ENCODE measurements at places on chromosomes 3 and 15.

DNA sequence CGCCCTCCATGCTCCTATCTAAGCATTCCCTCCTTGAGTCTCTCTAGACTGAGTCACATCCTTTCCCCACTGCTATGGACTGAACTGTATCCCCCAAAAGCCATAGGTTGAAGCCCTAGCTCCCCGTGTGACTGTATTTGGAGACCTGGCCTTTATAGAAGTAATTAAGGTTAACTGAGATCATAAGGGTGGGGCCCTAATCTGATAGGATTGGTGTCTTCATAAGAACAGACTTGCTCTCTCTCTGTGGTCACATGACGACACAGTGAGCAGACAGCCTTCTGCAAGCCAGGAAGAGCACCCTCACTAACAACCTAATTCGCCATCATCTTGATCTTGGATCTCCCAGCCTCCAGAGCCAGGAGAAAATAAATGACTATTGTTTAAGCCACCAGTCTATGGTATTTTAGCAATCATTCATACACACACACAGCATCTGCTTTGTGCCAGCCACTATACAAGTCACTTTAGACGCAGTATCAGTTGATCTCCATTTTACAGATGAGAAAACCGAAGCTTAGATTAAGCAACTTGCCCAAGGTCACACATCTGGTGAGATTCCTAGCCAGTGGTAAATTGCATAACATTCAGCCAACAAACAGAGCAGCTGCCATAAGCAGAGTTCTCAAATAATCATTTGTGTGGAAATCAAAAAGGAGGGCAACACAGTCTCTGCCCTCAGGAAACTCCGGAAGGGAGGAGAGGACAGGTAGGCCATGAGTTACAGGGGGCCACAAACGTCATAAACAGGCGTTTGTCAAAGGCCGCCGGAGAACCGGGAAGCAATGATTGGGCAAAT lies 66.3 kb upstream of the HES1 start:
- no peak for DNase-seq

- DNase-seq, result no peak
Observed at GRCh38 chr3:87856126-87856525, 202.7 kb downstream of the CGGBP1 start.

- no peak for DNase-seq
Observed at GRCh38 chr3:32143849-32144757, 37.7 kb downstream of the GPD1L start.

- DNase-seq, result peak; percentile 56
Observed at GRCh38 chr3:195906865-195907683, 1.3 kb downstream of the TNK2 start.

- DNase-seq, result no peak
Observed at GRCh38 chr15:51263726-51264125, 74.7 kb downstream of the CYP19A1 start.

DNA sequence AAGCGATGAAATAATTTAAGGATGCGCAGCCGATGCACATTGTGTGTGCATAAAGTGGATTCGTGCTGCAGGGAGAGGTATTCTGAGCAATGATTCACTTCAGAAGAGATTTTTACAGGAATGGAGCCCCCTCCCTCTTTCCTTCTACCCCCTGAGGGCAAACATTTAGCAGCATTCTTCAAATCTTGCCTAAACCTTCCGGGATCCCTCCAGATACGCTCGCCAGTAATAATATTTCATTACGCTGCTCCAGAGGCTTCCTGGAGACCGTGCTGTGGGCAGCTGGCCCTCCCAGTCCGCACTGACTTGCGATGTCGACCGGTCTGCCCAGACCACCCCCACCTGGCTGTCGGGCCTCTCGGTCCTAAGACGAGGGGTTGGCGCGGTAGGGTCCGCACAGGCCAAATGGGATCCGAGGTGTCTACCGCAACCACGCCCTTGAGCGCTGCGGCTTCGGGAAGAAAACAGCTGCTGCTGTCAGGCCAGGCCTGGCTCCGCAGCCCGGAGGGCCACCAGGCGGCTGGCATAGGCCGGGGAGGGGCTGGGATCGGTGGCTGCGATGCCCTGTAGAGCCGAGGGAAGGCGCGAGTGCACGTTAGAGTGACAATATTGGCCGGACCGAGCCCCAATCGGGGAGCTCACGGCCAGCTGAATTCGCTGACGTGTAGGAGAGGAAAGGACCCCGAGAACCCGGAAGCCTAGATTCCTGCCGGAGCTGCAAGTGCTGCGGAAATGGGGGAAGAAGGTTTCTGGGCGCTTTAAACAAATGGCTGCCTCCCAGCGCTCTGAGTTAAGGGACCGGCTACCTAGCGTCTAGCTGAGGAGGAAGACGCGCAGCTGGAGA lies 14.3 kb downstream of the ZIC4 start:
- no peak for DNase-seq

- DNase-seq, result no peak
Observed at GRCh38 chr3:24588629-24589512, 94.2 kb upstream of the THRB start.

- no peak for DNase-seq
Observed at GRCh38 chr15:78004919-78005634, 72.4 kb downstream of the TBC1D2B start.

GRCh38 chr3:42639192-42639591 lies 14.3 kb upstream of the ZBTB47 start:
- DNase-seq, result no peak

DNA sequence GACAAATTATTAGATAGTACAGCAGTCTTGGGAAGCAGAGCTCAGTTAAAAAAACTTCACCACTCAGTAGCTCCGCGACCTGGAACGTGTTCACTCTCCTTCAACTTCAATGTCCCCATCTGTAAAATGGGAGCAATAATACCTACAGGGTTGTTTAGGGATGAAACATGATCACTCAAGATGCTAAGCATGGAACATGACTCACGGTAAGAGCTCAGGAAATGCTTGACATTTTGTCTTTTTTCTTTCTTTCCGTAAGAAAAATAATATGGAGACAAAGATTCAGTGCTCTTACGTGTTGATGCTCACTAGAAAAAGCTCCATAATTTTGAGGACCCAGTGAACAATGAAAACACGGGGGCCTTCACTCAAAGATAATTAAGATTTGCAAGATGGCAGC lies 606.7 kb upstream of the MDFIC2 start:
- no peak for DNase-seq

GRCh38 chr3:77524463-77524862 lies 484.6 kb downstream of the ROBO2 start:
- no peak for DNase-seq

DNA sequence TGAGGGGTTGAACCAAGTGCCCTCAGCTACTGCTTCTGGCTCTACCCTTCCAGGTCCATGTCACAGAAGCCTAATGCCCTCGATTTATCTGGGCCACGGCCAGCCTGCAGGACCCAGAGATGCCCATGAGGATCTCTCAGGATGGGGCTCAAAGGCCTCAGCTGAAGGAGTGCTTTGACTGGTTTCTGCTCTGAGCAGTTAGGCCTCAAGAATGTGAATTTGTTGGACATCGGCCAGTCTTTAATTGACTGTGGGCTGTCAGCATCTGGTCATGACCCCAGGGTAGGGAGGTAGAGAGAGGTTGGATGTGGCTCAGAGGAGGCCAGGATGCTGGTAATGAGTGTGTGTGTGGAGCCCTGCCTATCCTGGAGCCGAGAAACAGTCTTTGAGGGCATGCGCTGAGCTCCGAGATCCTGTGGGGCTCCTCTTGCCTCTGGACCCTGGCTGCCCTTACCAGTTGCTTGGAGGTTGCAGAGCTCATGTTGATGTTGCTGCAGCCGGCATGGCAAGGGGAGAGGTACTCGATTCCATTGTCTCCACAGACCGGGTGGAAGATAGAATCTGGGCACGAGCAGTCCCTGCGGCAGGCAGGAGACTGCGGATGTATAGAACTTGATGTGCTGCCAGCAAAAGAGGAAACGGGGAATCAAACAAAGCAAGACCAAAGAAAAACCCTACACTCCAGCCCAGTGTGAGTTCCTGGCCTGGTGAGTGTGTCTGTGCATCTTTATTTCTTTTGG lies 49.1 kb upstream of the RAB6B start:
- no peak for DNase-seq

DNA sequence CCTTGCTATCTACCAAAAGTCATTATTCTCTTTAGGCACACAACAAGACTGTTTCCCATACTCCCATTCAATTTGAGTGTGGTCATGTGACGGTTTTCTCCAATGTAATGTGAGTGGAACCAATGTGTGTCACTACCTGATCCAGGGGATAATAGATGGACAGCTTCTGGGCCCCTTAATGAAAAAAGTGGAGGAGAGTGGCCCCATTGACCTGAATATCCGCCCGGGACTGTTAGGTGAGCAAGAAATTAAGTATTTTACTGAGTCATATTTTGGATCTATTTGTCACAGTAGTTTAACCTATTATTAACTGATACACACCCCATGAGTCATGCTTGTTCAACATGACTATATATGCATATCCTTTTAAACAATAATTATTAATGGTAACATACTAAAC lies 15.1 kb upstream of the ARID3B start:
- DNase-seq, result no peak

- no peak for DNase-seq
Observed at GRCh38 chr3:27639271-27639670, 82.9 kb downstream of the EOMES start.

DNA sequence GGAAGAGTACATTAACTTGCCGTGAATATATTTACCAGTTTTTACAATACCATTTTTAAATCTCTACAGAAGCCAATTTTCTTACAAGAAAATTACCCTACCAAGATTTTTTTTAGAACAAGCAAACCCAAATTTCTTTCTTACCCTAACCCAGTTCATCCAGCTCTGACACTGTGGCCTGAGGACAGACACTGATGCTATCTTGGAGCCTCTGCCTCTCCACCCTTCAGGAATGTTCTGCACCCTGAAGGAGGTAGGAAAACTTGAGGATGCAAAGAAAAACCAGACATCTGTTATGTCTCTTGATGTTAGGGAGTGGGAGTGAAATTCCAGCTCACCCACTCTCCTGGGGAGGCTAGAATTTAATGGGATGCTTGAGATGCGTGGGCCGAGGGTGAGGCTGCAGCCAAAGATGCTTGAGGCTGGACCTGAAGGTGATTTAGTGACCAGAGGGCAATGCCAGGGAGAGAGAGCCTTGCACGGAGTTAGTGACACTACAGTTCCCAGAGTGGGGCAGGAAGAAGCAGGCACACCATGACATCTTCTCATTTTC lies 69.9 kb downstream of the LIPC start:
- no peak for DNase-seq

DNA sequence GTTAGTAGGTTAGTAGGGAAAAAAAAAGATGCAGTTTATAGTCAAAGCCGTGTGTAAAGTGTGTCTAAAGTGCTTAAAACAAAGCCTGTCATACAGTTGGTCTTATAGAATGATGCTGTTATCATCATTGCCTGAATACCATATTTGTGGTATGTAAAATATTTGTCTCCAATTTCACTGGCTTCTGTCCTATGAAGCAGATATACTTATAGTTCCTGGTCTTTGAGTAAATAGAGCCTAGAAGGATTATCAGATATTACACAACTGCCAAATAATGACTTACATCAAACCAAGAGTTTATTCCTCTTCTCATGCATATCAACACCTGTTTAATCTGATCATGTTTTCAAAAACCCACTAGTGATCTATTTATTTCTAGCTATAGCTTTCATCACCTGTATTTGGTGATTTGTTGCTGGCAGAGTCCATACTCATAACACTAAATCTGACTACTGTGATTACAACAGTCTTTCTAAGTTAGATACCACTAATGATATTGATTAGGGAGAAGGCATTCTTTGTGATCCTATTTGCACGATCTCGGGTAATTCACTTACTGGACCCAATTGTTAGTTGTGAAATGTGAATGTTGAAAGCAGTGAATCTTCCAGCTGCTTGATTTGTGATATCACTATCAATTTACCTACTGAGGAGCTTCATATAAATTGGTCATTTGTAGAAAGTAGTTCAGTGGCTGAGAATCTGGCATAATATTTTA lies 413.7 kb downstream of the LPP start:
- no peak for DNase-seq

DNA sequence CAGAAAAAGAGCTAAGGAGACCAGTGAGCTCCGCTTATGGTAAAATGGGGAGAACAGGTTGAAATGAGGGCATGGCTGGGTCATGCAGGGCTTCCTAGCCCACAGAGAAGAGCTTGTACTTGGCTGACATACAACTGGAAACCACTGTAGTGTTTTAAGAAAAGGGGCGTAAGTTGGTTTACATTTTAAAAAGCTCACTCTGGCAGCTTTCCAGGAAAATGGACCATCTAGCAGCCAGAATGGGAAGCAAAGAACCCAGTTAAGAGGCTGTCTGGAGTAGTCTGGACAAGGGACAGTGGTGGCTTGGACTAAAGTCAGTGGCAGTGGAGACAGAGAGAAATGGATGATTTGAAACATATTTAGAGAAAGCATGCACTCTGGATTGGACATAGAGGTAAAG lies 1.9 kb downstream of the MORC1 start:
- DNase-seq, result no peak

DNA sequence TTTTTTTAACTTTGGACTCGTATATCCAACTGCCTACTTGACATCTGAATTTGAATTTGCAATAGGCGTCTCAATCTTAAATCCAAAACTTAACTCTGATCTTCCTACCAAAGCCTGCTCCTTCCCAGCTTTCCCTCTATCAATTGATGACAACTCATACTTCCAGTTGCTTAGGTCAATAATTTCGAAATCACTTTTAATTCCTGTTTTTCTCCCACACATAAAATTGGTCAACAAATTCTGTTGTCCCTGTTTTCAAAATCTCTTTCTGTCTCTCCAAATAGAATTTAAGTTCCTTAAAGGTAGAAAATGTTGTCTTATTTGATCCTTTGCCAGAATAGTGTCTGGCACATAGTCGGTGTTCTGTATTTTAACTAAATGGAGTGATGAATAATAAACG lies 332.4 kb downstream of the SATB1 start:
- DNase-seq, result no peak

- DNase-seq, result no peak
Observed at GRCh38 chr3:106930086-106930485, 447.2 kb upstream of the CCDC54 start.

GRCh38 chr3:22170370-22170769 lies 419.4 kb upstream of the ZNF385D start:
- DNase-seq, result no peak

- DNase-seq, result no peak
Observed at GRCh38 chr15:90654233-90655136, 62.7 kb upstream of the BLM start.

- DNase-seq, result no peak
Observed at GRCh38 chr15:62063825-62064635, 2.7 kb upstream of the C2CD4A start.

- no peak for DNase-seq
Observed at GRCh38 chr3:158750016-158750415, 17.8 kb upstream of the RARRES1 start.

DNA sequence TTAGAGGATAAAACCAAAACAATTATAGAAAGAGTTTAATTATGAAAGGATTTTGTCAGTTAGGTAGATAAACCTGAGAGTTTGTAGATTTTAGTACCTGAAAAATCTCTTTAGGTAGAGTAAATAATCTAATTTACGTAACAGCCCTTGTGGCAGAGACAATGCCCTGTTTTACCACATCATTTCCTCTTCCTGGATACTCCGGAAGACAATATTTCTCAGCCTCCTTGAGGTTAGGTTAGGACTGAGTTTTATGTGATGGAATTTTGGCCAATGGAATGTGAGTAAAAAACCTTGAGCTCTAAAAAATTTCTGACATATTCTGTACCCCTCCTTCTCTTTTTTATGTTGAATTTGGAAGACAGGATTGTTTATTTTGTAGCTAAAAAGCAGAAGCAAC lies 50.7 kb upstream of the TPRG1 start:
- DNase-seq, result no peak
